Spleen (tissue), 13 donors: ENCODE measurements at places on chromosomes 11 and 22. TPM values are rescaled to one million over a fixed set of nuclear protein-coding genes. Genes with fewer than 3 reads are reported as not detected.

- H3K4me3 ChIP-seq, result no peak overlapping the region
- DNase-seq, result no peak
- H3K36me3 ChIP-seq, result no peaks in the 10 kb centered on the region
Observed at GRCh38 chr11:102800767-102801166, 2.8 kb upstream of the MMP1 start.

GRCh38 chr11:34305193-34305592, 52.6 kb downstream of the ABTB2 start:
- H3K36me3 ChIP-seq, result no peaks in the 10 kb centered on the region
- no peaks in the 10 kb centered on the region for H3K27me3 ChIP-seq
- H3K27ac ChIP-seq, result no peak overlapping the region
- no peak overlapping the region for H3K4me3 ChIP-seq

GRCh38 chr11:541433-541885, 4.1 kb downstream of the LRRC56 start:
- H3K27ac ChIP-seq, result no peak overlapping the region
- no peaks in the 10 kb centered on the region for H3K36me3 ChIP-seq
- peaks cover 19% of the 10 kb centered on the region for H3K4me1 ChIP-seq
- H3K4me3 ChIP-seq, result no peak overlapping the region
- peak; percentile 70 for DNase-seq
- no peaks in the 10 kb centered on the region for H3K27me3 ChIP-seq

DNA sequence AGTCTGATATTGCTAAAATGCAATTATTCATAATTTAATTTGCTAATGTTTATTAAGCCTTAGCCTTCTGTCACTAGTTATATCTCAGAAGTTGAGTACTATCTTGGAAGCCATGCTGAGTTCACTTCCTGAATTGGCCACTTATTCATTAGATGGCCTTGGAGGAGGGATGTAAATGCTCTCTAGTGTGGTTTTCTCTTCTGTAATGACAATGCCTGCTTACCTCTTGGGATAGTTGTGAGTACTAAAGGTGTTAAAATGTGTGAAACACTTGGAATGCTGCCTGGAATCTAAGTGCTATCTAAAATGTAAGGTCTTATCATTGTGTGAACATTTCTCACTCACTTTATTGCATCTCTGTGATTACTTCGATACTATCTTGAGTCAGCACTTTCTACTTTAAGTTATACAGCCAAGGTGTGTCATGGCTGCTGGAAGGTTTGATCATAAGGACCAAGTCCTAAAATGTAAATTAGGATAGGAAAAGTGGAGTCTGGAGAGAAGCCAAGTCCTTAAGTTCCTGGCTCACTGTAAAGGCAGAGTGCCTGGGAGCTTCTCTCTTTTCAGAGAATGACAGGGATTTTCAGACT, 12.4 kb downstream of the GLYATL2 start:
- no peak overlapping the region for H3K27ac ChIP-seq
- no peaks in the 10 kb centered on the region for H3K36me3 ChIP-seq
- no peaks in the 10 kb centered on the region for H3K4me1 ChIP-seq
- no peak for DNase-seq

Gene IGHMBP2
- total RNA-seq, result 19.9 TPM
